Transverse colon (tissue), 4 donors: ENCODE measurements at places on chromosomes 3 and 15. TPM values are rescaled to one million over a fixed set of nuclear protein-coding genes. Genes with fewer than 3 reads are reported as not detected.

GRCh38 chr15:53558384-53558783 lies 201.1 kb downstream of the WDR72 start:
- no peak overlapping the region for H3K4me3 ChIP-seq
- no peak overlapping the region for H3K27ac ChIP-seq
- H3K36me3 ChIP-seq, result no peaks in the 10 kb centered on the region

DNA sequence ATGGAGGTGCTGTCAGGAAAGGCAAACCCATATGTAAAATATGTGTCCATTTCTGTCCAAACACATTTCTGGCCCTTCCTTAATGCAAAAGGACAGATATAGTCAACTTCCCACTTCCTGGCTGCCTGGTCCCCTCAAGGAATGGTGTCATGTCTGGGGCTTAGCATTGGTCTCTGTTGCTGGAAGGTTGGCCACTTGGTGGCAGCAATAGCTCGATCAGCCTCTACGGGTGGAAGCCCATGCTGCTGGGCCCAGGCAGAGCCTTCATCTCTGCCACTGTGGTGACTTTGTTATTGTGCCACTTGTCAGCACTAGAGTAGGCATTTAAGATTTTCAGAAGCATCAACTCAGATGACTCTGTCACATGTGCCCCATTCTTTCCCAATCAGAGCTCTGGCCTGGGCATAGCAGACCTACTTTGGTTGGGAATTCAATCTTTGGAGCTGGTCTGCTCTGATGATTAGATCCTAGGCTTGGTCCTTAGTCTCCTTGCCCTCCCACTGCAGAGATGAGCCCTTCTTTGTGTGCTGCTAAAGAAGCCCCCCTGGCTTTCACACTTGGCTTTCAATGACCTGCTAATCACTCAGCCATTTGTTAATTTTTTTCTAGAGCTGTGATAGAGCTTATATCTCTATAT lies 51.0 kb upstream of the SPSB4 start:
- H3K27me3 ChIP-seq, result no peaks in the 10 kb centered on the region
- no peak overlapping the region for H3K27ac ChIP-seq

GRCh38 chr3:58638591-58638990 lies 28.0 kb downstream of the FAM3D start:
- no peaks in the 10 kb centered on the region for H3K36me3 ChIP-seq
- H3K4me3 ChIP-seq, result no peak overlapping the region

DNA sequence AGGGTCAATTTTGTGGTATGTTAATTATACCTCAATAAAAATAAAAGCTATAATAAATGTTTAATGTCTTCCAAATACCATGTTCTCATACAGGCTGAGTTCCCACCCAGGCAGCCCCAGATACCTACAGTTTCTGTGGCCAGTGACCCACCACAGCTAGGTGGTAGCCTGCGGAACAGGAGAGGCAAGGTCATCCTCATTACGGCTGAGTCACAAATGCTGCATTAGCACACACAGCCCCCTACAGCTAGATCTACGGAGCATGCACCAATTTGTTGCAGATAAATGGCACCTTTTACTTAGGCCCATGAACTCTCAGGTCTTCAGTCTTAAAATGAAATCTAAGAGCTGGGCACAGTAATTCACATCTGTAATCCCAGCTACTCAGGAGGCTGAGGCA lies 5.1 kb downstream of the SPATA12 start:
- H3K4me3 ChIP-seq, result no peak overlapping the region
- peaks cover 4% of the 10 kb centered on the region for H3K4me1 ChIP-seq
- no peak for DNase-seq
- H3K36me3 ChIP-seq, result no peaks in the 10 kb centered on the region

DNA sequence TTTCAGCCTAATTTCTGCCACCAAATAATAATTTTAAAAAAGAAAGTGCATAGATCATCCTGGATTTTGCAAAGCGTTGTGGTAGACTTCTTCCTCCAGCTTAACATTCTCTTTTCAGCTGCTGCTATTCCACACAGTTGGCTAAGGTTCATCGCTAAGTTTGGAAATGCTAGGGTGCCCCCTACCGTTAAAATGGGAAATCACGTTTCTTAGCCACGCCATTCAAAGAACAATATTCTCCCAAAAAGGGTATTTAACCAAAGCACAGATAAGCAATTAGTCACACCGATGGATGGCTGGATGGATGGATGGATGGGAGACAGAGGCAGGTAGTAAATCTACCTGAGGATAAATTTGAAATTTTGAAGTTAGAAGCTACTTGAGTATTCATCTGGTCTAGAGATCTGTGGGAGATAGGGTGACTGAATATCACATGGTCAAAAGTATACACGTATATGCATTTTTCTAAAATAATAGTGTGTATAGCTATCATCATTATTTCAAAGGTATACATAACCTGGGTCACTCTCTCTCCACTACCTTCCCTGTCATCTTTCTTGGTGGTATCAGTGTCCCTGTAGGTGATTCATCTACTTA lies 67.2 kb downstream of the EFHB start:
- H3K27me3 ChIP-seq, result no peaks in the 10 kb centered on the region
- peak; percentile 23 for DNase-seq
- H3K36me3 ChIP-seq, result no peaks in the 10 kb centered on the region
- no peak overlapping the region for H3K4me3 ChIP-seq
- H3K27ac ChIP-seq, result no peak overlapping the region

- H3K27me3 ChIP-seq, result no peaks in the 10 kb centered on the region
- H3K27ac ChIP-seq, result no peak overlapping the region
- no peak for DNase-seq
- H3K4me1 ChIP-seq, result no peaks in the 10 kb centered on the region
- H3K36me3 ChIP-seq, result no peaks in the 10 kb centered on the region
- no peak overlapping the region for H3K4me3 ChIP-seq
These were observed 597.0 kb downstream of the SQOR start for GRCh38 chr15:46231786-46232185.

DNA sequence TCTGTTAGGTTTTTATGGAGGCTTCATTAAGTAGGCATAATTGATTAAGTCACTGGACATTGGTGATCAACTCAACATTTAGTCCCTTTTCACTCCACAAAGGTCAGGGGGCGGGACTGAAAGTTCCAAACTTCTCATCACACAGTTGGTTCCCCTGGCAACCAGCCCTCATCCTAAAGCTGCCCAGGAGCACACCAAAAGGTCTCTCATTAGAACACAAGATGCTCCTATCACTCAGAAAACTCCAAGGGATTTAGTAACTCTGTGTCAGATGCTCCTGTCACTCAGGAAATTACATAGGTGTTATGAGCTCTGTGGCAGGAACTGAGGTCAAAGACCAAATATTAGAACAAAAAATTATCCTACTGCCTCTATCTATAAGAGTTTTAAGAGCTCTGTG lies 321.5 kb downstream of the OTOL1 start:
- no peaks in the 10 kb centered on the region for H3K4me1 ChIP-seq
- no peaks in the 10 kb centered on the region for H3K36me3 ChIP-seq
- DNase-seq, result no peak
- H3K27ac ChIP-seq, result no peak overlapping the region
- no peak overlapping the region for H3K4me3 ChIP-seq

GRCh38 chr3:139888561-139889140 lies 46.3 kb upstream of the CLSTN2 start:
- no peak overlapping the region for H3K4me3 ChIP-seq
- H3K36me3 ChIP-seq, result no peaks in the 10 kb centered on the region
- no peak for DNase-seq
- H3K27ac ChIP-seq, result no peak overlapping the region
- no peaks in the 10 kb centered on the region for H3K27me3 ChIP-seq

DNA sequence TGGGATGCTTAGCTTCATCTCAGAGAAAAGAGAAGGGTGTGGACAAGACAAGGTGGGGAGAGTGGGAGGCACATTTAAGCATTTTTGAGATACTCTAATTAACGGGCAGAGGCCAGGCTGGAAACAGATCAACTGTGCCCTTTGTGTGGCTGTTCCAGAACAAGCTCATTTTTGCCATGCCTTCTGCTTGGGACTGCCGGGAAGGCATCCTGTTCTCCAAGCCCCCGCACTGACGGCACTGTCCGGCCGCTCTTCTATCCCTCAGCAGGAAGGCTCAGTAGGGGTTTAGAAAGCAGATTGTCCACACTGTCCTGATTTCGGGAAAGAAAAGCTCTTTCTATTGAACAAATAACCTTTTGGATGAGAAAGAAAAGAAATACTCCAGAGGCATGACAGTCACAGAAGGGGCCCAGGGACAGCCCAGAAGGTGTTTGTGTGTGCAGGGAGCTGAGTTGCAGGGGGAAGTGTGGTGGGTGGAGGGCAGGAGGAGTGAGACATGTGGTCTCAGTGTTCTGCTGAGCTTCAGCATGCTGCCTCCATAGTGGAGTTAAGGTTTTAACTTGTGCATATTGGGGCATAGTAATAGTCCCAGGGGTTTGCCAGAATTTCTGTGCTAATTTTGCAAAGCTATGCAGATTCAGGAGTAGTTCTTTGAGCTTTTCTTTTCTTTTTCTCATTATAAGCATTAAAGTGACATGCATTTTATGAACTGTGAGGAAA lies 27.3 kb downstream of the SV2B start:
- H3K36me3 ChIP-seq, result no peaks in the 10 kb centered on the region
- no peaks in the 10 kb centered on the region for H3K4me1 ChIP-seq
- H3K4me3 ChIP-seq, result no peak overlapping the region
- H3K27ac ChIP-seq, result no peak overlapping the region
- DNase-seq, result no peak

GRCh38 chr3:109921509-109921908 lies 584.2 kb upstream of the DPPA4 start:
- no peak overlapping the region for H3K4me3 ChIP-seq
- H3K4me1 ChIP-seq, result no peaks in the 10 kb centered on the region
- DNase-seq, result no peak
- no peaks in the 10 kb centered on the region for H3K27me3 ChIP-seq

DNA sequence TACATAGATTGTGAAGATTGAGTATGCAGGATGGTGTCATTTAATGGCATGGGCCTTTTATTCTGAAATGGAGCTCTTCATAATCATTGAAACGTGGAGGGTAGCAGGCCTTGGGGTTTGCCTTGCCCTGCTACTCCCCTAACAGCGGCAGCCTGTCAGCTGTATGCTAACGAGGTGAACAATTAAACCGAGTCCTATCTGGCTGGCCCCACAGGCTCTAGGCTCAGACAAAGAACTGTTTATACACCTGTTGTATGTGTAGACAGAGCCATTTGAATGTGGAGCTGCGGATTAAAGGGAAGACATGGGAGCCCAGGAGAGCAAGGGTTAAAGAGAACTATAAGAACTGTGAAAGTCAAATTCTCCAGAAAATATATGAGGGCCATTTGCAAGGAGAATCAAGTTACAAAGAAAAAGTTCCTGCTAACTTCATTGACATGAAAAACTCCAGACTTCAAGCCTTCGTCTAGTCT lies 116.7 kb upstream of the CGNL1 start:
- no peak overlapping the region for H3K4me3 ChIP-seq
- no peaks in the 10 kb centered on the region for H3K27me3 ChIP-seq
- H3K36me3 ChIP-seq, result peaks cover 21% of the 10 kb centered on the region
- DNase-seq, result peak; percentile 29
- no peaks in the 10 kb centered on the region for H3K4me1 ChIP-seq
- peak overlapping the region; percentile 24 for H3K27ac ChIP-seq

- no peak overlapping the region for H3K4me3 ChIP-seq
- no peaks in the 10 kb centered on the region for H3K4me1 ChIP-seq
- no peak for DNase-seq
- no peak overlapping the region for H3K27ac ChIP-seq
- H3K27me3 ChIP-seq, result no peaks in the 10 kb centered on the region
These were observed 21.0 kb upstream of the CLDN18 start for GRCh38 chr3:137988982-137989381.

PARP9 gene
- total RNA-seq, result 24.2 TPM

TERC gene
- 221 TPM for total RNA-seq

GATA2 gene
- total RNA-seq, result 1.8 TPM
